ENCODE measurements at places on chromosomes 3 and 15. TPM values are rescaled to one million over a fixed set of nuclear protein-coding genes. Genes with fewer than 3 reads are reported as not detected.

The CIDEC gene
- not detected for total RNA-seq

The NISCH gene
- 106 TPM for total RNA-seq

The CD96 gene
- not detected for total RNA-seq

The ACKR4 gene
- 0.85 TPM for total RNA-seq

The ASTE1 gene
- 5.7 TPM for total RNA-seq
